Small intestine (tissue), 16 donors: ENCODE measurements at places on chromosomes 3 and 15. TPM values are rescaled to one million over a fixed set of nuclear protein-coding genes. Genes with fewer than 3 reads are reported as not detected.

- H3K4me1 ChIP-seq: no peaks in the 10 kb centered on the region
- H3K36me3 ChIP-seq: no peaks in the 10 kb centered on the region
- no peak overlapping the region for H3K4me3 ChIP-seq
Observed at GRCh38 chr3:38653685-38654537, 4.4 kb upstream of the SCN5A start.

GRCh38 chr3:155805204-155805801 lies 775 bp downstream of the C3orf33 start:
- H3K27ac ChIP-seq: no peak overlapping the region
- no peaks in the 10 kb centered on the region for H3K4me1 ChIP-seq
- H3K27me3 ChIP-seq: no peaks in the 10 kb centered on the region
- H3K4me3 ChIP-seq: peak overlapping the region; percentile 78
- peak; percentile 50 for DNase-seq

DNA sequence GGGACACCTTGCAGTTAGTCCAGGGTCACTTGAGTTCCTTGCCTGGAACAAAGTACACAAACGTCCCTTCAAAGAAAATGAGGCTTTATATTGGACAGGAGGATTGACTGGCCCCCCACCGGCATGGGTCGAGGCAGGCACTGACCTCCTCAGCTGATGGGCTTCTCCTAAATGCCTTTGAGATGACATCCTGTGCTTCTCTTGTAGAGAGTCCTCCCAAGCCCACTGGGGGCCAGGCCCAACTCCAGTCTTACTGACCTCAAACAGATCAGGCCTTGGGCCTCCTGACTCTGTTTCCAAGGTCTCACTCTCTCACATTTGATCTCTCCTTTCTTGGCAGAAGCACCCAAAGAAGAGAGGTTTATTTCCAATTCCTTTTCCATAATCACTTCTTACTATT lies 516.1 kb downstream of the MCTP2 start:
- no peak overlapping the region for H3K27ac ChIP-seq
- H3K4me1 ChIP-seq: no peaks in the 10 kb centered on the region
- no peak overlapping the region for H3K4me3 ChIP-seq
- DNase-seq: no peak
- H3K36me3 ChIP-seq: no peaks in the 10 kb centered on the region
- no peaks in the 10 kb centered on the region for H3K27me3 ChIP-seq

XCR1 gene
- polyA plus RNA-seq: under 0.01 TPM

KIAA1143 gene
- 24.7 TPM for polyA plus RNA-seq
